ENCODE measurements at places on chromosomes 4 and X.

- DNase-seq, result no peak
Observed at GRCh38 chrX:19543951-19544381, 28.7 kb upstream of the MAP3K15 start.

- DNase-seq, result no peak
Observed at GRCh38 chr4:41796545-41797210, 48.2 kb upstream of the PHOX2B start.

DNA sequence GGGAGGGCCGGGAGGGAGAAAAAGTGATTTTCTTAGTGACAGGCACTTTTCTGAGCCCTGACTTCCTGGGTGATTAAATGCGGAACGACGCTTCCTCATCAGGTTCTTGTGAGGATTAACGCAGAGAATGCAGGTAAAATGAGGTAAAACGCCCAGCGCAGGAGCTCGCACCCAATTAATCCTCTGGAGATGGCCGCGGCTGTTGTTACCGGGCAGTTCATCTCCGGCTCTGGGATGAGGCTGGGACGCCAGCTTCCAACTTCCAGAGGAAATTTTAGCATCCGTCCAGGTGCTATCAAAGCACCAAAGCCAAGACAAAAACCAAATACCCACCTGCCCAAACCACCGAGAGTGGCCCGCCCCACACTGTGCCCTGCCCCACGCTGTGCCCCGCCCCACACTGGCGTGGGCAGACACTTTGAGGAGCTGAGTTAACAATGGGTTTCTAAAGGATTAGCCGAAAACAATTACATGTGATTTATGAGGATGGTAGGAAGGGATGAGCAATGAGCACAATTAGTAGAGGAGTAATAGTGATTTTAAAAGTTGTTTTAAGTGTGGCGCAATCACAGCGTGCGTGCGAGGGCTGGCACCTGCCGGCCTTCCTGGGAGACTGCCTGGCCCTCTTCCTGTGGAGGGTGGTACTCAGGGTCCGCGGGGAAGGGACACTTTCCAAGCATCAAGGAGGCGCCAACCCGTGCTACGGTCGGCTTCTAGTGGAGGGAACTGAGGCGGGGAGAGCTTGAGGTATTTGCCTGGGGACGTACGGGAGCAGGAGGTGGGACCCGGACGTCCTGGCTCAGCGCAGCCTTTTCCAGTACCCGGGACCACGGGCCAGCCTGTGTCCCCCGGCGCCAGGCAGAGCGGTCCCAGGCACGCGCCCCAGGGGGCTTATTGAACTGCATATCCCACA, 41.6 kb upstream of the ADRA2C start:
- DNase-seq, result no peak

- DNase-seq, result no peak
Observed at GRCh38 chr4:147044241-147044640, 98.6 kb upstream of the TTC29 start.

- no peak for DNase-seq
Observed at GRCh38 chr4:71141125-71141524, 147.7 kb downstream of the DCK start.

DNA sequence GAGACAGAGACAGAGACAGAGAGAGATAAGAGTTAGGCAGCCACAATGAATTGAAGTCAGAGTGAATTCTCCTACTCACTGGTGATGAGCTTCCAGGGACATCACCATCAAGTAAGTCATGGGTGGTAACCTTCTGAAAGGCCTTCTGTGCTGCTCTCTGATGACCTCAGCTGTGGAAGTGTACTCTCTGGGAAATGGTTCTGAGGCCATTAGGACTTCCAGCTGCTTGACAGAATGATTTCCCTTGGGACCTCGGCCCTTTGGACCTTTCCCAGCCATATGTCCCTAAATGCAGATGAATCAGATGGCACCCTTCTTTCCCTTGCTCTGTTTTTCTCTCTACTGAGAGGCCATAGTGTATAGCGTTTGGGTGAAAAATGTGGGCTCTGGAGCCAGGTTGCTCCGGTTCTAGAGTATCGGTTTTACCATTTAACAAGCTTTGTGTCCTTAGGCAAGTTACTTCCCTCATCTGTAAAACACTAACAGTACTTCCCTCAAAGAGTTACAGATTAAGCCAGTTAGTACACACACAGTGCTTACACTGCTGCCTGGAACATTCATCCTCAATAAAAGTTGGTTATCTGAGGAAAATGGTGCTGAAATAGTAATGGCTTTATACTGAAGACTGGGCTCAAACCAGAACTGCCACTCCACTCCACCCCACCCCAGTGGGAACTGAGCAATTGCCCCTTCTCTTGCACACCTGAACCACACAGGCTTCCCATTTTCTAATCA, 7.6 kb downstream of the SEPTIN11 start:
- DNase-seq, result no peak

Data from AG20443 (cell line).